ENCODE measurements at places on chromosomes 12 and 14. TPM values are rescaled to one million over a fixed set of nuclear protein-coding genes. Genes with fewer than 3 reads are reported as not detected.

BDKRB1 gene
- not detected for total RNA-seq

KRT73 gene
- total RNA-seq, result 1.7 TPM

RNASE4 gene
- 0.37 TPM for total RNA-seq

OVCH1 gene
- not detected for total RNA-seq

TAS2R8 gene
- not detected for total RNA-seq

PLA2G1B gene
- 0.51 TPM for total RNA-seq

DNA sequence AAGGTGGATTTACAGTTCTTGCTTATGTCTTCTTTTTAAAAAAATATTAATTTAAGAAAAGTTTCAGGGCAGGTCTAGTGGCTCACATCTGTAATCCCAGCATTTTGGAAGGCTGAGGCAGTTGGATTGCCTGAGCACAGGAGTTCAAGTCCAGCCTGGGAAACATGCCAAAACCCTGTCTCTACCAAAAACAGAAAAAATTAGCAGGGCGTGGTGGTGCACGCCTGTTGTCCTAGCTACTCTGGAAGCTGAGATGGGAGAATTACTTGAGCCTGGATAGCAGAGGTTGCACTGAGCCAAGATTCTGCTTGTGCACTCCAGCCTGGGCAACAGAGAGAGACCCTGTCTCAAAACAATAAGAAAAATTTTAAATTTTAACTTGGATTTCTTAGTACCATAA, 5.4 kb upstream of the TAS2R46 start:
- no peak for DNase-seq

DNA sequence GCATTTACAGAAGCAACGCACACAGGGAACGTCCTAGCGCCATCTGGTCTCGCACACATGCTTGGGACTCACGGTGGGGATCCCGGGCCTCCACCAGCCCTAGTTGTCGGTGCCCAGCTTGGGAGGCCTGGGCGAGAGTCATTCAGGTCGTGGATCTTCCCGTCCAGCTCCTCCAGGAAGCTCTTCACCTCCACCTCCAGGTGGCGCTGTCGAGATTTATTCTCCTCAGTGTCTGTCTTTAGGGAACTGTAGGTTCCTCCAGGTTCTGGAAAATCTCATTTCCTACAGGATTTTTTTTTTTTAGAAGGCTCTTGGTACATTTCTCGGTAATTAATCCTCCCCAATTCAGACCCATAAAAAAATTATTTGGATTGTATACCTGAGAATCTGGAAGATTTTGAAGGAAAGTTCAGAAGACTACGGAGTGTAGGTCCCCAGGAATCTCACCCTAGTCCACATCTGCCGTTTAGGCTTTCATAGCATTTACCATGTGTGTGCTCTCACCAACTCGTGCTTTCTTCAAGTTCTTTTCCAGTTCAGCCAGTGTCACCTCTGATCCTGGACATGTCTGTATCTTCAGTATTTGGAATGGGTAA, 910.0 kb downstream of the TMEM121 start:
- peak; percentile 84 for DNase-seq

DNA sequence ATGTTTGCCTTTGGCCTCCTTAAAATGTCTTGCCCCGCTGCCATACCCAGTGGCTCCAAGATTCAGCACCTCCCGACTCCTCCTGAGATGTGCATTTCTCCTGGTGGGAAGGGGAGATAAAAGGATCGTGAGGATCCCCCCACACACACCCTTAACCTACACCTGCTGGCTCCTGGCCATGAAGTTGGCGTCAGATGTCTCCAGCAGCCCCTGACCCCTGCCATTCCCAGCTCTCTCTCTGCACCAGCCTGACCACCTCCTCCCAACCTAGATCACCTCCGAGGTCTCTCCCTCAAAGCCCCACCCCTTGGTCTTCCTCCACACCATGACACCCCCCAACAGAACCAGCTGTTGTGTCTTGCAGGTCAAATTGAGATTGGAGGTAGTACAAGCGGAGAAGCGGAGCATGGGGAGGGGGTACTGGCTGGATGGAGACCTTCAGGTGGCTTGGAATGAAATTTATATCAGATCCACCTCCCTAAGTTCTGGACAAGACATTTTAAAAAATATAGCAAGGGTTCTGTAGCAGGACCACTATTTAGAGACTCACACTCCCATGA, 151.1 kb upstream of the FKBP4 start:
- DNase-seq, result no peak

DNA sequence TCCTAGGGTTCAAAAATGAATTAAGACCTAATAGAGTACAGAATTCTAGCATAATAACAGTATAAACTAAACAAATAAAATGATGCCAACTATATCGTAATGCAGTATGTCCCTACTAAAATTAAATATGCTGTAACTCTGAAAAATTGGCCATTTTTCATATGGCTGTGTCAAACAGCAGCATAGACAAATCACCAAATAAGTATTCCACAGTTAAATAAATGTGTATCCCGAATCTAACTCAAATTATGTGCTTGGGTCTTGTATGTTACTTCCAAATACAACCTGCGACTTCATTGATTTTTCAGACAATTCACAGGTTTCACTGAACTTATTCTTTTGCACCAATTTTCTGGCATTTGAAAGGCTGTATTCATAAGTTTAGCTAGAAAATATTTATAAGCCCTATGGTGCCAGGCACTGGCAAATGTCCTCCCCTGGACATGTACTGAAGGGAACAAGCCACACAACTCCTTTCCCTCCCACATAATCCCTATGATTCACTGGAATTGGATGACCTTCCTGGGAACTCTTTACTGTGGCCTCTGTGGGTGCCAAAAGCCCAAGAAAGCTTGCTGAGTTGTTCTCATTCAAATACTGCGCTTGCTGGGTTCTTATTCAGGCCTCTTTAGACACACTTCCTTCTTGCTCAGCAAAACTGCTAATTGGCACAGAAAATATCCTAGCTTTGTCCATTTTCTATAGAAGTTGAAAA, 108.8 kb downstream of the KITLG start:
- no peak for DNase-seq

GRCh38 chr12:28954333-28954732, 194.7 kb upstream of the FAR2 start:
- DNase-seq, result no peak

DNA sequence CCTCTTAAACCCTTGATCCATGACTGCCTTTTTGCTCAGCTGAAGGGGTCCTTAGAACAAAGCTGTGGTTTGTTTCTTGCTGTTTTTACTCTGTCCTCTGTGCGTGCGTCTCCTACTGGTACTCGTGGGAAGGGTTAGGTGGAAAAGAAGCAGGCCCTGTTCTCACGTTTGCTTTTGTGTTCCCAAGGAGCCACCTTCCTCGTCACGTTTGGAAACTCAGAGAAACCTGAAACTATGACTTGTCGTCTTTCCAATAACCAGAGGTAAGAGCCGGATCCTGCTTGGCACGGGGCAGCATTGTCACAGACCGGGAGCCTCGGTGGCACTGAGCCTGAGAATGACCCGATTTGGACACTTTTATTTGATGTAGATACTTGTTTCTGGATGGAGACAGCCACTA, 13.1 kb downstream of the ZFYVE21 start:
- no peak for DNase-seq

GRCh38 chr14:61428261-61428660, 106.9 kb downstream of the PRKCH start:
- no peak for DNase-seq

DNA sequence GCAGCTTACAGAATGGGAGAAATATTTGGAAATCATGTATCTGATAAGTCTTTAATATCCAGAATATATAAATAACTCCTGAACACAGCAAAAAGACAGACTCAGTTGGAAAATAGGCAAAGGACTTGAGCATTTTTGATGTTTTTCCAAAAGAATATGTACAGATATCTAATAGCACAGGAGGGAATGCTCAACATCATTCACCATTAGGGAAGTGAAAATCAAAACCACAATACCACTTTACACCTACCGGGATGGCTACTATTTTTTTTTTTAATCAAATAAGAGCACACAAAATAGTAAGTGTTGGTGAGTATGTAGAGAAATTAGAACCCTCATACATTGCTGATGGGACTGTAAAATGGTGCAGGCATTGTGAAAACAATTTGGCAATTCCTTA, 75.6 kb downstream of the ANO6 start:
- no peak for DNase-seq
